Choroid plexus epithelial cell (primary cell): ENCODE measurements at places on chromosomes 4 and X.

GRCh38 chr4:184444953-184445309 is 29.4 kb downstream of the IRF2 start:
- DNase-seq, result no peak

DNA sequence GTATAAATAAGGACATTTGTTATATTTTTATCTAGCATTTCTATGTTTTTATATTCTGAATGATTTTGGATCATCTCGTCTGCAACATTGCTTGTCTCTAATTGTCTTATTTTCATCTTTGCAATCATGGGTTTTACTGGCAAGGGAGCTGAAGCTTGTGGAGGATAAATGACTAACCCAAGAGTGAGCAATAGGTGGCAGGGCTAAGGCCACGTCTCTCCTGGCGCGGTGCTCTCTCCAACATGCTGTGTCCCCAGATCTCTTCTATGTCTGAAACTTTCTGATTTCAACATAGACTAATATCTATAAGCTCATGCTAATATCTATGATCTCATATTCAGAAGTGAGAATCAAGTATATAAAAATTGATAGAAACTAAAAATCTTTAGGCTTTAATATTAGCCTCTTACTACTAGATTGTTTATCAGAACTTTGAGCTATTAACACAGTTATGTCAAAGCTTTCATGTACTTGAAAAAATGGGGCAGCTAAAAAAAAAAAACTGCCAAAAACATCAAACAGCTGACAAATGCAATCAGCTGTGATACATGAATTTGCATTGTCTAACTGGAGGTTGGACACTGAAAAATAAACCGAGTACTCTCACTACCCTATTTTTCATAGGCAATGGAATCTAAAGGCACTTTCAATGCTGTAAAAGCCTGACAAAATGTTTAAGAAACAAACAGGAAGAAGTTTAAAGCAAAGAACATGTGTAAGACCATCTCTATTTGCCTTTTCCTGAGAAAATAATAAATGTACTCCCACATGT is 169.2 kb downstream of the TMA16 start:
- DNase-seq, result no peak

DNA sequence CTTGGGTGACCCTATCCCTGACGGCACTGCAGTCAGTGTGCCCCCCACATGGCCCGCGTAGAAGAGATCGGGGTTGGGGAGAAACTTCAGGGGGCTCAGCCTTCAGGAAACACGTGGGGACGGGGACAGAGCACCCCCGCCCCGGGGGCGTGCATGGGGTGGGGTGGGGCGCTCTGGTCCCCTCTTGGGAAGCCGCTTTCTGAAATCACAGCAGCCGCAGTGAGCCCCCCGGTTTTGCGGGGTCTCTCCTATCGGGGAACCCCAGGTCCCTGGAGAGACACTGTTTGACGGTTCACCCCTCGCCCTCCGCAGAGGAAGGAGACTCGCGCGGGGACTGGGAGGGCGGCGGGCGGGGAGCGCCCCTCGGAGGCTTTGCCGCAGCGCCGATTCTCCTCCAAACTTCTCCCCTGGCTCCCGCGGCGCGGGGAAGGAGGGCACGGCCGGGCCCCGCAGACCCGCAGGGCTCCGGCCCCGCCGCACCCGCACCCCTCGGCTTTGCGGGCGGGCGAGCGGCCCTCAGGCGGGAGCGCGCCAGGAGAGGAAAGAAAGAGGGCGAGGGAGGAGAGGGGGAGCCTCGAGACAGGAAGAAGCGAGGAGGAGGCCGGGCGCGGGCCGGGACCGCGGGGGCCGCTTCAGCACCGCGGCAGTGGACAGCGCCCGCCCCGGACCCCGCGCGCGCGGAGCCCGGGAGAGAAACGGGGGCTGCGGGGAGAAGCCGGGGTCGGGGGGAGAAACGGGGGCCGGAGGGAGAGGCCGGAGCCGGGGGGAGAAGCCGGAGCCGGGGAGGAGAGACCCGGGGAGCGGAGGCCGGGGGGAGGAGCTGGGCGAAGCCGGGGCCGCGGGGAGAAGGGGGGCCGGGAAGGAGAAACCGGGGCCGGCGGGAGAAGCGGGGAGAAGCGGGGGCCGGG is 612 bp downstream of the CPLX1 start:
- DNase-seq, result peak; percentile 16

GRCh38 chr4:41935652-41936021 is 408 bp downstream of the TMEM33 start:
- peak; percentile 33 for DNase-seq

GRCh38 chr4:79317711-79318110 is 8.2 kb downstream of the NAA11 start:
- DNase-seq, result no peak
